Lung microvascular endothelial cell (primary cell): ENCODE measurements at places on chromosomes 13 and 19.

GRCh38 chr13:82976499-82976898, 905.8 kb downstream of the SLITRK1 start:
- DNase-seq, result no peak

GRCh38 chr19:14536926-14537692, 7.7 kb downstream of the TECR start:
- peak; percentile 93 for DNase-seq

DNA sequence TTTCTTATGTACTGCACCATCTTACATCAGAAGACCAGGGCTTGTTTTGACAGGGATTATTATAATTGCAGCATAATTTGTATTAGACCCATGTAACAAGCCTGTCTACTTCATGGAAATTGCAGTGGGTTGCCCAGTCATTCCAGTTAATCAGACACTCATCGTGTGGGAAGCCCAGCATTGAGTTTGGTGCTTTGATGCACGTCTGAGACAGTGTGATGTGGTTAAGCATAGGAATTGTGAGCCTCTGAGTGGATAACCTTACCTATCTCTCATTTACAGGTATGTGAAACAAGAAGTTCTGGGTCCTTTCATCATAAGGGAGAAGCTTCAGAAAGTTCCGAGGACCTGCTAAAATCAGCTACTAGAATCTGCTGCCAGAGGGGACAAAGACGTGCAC, 12.8 kb downstream of the RGCC start:
- no peak for DNase-seq

GRCh38 chr13:71858647-71859046, 8.4 kb downstream of the DACH1 start:
- DNase-seq, result no peak

DNA sequence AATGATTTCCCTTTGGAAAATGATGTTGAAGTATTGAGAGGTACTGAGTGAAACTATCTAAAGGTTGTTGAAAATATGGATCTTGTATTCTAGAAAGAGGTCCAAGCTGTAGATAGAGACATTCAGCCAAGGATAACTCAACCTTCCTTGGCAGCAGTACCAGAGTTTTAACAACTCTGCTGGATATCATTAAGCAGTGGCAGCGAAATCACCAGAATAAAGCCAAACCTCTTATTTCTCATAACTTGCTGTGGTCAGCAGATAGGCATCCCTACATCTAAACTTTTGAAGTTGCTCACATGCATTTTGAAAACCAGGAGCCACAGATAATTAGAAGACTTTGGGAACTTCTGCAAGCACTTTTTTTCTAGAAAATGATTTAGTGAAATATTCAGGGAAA, 559.8 kb downstream of the IRS2 start:
- no peak for DNase-seq
